ENCODE measurements at places on chromosomes 3 and 15. TPM values are rescaled to one million over a fixed set of nuclear protein-coding genes. Genes with fewer than 3 reads are reported as not detected.

Gene CPEB1
- 0.48 TPM for total RNA-seq

Gene PIERCE2
- 0.69 TPM for total RNA-seq

Gene ATP13A4
- 5.1 TPM for total RNA-seq

Gene FGD5
- total RNA-seq = not detected

Gene GHSR
- not detected for total RNA-seq

Gene ADAMTS9
- total RNA-seq = not detected

Gene NEO1
- 8.1 TPM for total RNA-seq

Gene TM4SF4
- total RNA-seq = not detected

Gene PCLAF
- 77.7 TPM for total RNA-seq

Gene DNAH12
- 0.21 TPM for total RNA-seq

Gene OR5K2
- total RNA-seq = not detected

Gene NDUFB4
- total RNA-seq = 97.1 TPM

Gene DLL4
- 0.19 TPM for total RNA-seq

Gene EPHA3
- total RNA-seq = 0.14 TPM

Gene ARPP19
- 143 TPM for total RNA-seq

All from activated T-cell treated with anti-CD3 and anti-CD28 coated beads, Interleukin-2, amount 50 U/mL, for 72 hours (primary cell).